CD4-positive, alpha-beta memory T cell (primary cell): ENCODE measurements at places on chromosomes 2 and 18.
A peak's percentile ranks its signal among the peaks of the same experiment; 100 is the strongest.

- DNase-seq: no peak
Observed at GRCh38 chr2:234128606-234129005, 78.1 kb downstream of the SPP2 start.

DNA sequence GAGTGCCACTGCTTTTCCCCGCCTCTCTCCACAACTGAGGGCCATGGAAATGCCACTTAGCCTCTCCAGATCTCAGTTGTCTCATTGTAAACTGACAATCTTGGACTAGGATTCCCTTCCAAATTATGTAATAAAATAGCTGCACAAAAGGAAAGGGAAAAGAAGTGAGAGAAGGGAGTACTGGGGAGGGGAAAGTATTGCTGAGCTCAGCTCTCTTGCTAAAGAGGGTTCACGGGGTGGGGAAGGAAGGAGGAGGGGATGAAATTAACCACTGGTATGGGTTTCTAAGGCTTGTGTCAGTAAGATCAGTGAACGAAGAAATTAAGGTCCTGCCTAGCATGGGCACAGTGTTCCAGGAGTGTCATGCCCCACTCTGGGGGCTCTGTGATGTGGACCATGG is 417.3 kb downstream of the TGIF1 start:
- DNase-seq: no peak

DNA sequence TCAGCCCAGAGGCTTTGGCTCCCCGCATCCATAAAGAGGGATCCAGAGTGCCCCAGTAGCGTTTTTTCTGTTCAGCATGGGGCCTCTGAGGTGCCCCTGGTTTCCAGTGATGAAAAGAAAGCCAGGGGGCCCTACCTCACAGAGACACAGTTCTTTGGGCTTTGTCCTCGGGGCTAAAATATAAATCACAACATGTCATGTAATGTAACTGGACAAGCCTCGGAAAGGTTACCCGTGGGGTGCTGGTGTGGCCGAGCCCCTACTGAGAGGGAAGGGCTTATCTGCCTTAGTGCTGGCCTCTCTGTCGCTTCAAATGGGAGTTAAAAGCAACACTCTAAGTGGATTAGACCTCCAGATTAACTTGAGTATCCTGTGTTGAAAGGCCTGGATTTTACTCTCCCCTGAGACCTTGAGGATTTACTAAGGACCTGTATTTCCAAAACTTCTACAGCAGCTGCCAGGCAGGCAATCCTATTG is 251.6 kb upstream of the APCDD1 start:
- DNase-seq: no peak

DNA sequence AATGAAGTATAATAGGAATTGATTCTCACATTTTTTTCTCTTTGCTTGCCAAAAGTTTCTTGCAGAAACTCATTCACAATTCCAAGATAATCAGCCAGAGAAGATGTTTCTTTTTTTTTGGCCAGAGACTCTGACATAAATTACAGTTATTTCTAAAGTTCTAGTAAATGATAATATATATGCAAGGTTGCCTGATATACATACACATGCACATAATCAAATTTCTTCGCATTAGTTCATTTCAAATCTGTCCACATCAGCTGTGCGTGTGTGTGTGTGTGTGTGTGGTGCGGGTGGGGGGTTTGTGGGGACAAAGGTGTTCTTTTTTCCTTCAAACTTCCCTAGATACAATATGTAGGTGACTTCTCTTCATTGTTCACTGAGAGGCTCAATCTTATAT is 33.2 kb downstream of the OSGEPL1 start:
- no peak for DNase-seq

DNA sequence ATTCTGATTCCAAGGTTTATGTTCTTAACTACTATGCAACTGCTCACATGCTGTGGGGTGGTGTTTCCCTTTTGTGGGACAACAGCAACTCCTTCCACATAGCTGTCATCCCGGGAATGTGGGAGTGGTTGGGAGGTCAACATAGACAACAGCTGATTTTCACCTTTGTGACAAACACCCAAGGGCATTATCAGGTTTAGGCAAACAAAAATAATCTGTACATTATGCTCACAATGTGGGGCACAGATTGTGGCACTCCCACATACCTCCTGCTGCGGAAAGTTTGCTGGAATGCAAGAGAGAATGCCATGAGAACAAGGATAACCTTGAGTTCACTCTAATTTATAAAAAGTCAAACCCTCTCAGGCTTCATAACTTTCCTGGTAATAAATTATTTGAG is 582.6 kb downstream of the CNTNAP5 start:
- DNase-seq: no peak

GRCh38 chr18:61572084-61572655 is 238.9 kb downstream of the CDH20 start:
- DNase-seq: no peak

GRCh38 chr2:218805627-218806026 is 23.7 kb downstream of the CYP27A1 start:
- no peak for DNase-seq

- DNase-seq: no peak
Observed at GRCh38 chr2:183105402-183106134, 18.7 kb upstream of the NUP35 start.

GRCh38 chr2:237132799-237133198 is 47.1 kb downstream of the COPS8 start:
- no peak for DNase-seq

- no peak for DNase-seq
Observed at GRCh38 chr18:13930964-13931363, 15.6 kb upstream of the MC2R start.

DNA sequence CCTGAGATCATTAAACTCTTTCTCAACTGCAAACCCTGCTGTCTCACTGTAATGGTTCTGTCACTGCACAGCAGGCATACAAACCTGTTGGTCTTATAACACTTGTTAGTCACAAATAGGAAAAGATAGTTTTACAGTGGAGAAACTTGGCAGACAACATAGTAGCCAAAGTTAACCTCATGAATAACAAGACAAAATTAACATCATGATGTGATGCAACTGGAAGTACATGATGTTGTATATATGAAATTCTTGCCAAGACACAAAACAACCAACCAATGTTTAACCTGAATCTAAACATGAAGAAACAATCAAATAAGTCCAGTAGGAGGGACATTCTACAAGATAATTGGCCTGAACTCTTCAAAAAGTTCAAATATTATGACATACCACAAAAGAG is 189.3 kb downstream of the RNF152 start:
- DNase-seq: no peak

GRCh38 chr2:241801611-241802420 is 7.2 kb upstream of the NEU4 start:
- no peak for DNase-seq

DNA sequence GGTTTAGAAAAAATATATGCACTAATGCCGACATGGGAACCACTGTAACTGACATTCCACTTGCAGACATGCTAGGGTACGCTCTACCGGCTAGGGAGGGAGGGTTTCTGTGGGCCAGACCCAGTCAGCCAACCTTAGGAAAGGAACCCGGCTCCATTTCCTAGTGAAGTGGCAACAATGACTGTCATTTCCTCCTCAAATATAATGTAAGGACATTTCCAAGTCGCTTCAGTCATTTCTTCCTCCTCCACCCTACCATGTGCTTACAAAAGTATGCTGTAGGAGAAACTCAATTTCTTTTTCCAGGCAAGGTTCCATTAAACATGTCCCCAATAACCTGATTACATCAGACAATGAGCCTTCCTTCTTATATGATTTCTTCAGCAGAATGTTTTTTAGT is 64.3 kb upstream of the PSMD14 start:
- DNase-seq: peak; percentile 11

DNA sequence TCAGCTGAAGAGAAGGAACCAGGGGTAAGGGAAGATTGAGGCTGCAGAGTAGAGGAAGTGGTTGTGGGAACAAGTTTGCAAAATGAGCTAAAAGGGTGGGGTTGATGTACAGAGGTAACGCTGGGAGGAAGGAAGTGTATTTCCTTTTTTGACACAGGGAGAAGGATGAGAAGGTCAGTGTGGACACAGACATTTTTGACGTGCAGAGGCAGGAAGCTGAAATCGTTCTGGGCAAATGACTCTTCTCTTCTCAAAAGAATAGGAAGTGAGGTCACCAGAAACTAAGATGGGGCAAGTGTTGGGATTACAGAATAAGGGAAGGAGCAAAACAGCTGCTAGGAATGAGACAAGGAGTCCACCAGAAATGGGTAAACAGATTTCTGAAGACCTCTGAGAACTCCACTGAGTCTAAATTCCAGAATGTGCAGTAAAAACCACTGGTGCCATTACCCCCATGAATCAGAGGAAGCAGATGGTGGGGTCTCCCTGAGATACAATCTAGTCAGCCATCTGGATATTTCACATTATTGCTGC is 20.0 kb upstream of the RNF149 start:
- peak; percentile 80 for DNase-seq

- no peak for DNase-seq
Observed at GRCh38 chr2:189851174-189851826, 67.0 kb downstream of the PMS1 start.

DNA sequence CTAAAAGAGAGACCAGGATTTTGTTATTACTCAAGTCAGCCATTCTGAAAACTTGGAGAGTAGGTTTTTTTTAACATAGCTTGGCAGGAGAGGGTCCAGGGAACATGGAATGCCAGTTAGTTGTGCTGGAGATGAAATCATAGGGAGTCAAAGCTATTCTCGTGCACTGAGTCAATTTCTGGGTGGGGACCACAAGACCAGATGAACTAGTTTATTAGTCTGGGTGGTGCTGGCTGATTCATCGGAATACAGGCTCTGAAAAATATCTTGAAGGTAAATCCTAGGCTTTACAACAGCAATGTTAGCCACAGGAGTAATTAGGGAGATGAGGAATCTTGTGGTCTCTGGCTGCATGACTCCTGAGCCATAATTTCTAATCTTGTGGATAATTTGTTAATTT is 921.4 kb downstream of the TRIB2 start:
- DNase-seq: no peak

DNA sequence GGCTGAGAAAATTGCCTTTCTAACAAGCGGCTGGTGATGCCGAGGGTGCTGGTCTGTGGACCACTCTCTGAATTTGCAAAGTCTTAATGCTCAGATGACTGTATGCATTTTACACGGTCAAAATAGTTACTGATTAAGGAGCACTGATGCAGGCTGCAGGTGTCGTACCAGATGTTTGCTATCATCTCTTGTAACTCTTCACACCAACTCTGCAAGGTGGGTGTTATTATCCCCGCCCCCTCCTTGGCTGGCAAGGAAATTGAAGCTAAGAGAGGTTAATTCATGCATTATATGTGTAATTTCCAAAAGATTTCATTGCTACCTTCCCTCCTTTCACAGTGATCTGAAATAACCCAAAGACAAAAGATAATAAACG is 13.0 kb upstream of the LBH start:
- no peak for DNase-seq

- DNase-seq: no peak
Observed at GRCh38 chr2:56102098-56102497, 81.7 kb upstream of the CCDC85A start.

DNA sequence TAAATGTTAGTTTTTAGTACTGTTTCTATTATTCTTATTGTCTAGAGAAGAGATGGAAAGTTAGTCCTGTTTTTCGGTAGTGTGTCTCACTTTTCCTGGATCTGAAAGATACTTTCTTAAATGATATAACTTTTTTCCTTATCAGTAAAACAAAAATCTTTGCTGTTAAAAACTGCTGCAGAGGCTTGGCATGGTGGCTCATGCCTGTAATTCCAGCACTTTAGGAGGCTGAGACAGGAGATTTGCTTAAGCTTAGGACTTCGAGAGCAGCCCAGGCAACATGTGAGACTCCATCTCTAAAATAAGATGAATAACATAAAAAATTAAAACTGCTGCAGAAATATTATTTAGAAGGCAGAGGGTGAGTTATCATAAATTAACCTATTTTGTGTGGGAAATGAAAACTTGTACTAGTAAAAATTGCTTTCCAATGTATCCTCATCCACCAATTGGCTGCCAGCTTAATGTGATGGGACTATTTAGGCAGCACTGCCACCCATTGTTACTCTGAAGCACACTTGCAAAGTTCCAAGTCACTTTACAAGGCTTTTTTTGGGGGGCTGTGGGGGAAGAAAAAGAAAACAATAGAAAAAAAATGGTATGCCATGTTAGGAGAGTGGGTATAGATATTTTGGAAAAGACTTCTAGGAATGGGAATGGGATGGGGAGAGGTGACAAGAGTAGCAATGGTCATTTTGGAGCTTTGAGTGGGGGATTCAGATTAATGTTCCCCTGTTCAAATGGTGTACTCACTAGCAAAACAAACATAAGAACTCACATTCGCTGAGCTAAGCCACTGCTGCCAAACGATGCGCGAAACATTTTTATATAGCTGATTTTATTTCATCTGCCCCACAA is 62.7 kb downstream of the MEIS1 start:
- no peak for DNase-seq

- no peak for DNase-seq
Observed at GRCh38 chr2:128455721-128456050, 137.0 kb upstream of the HS6ST1 start.

DNA sequence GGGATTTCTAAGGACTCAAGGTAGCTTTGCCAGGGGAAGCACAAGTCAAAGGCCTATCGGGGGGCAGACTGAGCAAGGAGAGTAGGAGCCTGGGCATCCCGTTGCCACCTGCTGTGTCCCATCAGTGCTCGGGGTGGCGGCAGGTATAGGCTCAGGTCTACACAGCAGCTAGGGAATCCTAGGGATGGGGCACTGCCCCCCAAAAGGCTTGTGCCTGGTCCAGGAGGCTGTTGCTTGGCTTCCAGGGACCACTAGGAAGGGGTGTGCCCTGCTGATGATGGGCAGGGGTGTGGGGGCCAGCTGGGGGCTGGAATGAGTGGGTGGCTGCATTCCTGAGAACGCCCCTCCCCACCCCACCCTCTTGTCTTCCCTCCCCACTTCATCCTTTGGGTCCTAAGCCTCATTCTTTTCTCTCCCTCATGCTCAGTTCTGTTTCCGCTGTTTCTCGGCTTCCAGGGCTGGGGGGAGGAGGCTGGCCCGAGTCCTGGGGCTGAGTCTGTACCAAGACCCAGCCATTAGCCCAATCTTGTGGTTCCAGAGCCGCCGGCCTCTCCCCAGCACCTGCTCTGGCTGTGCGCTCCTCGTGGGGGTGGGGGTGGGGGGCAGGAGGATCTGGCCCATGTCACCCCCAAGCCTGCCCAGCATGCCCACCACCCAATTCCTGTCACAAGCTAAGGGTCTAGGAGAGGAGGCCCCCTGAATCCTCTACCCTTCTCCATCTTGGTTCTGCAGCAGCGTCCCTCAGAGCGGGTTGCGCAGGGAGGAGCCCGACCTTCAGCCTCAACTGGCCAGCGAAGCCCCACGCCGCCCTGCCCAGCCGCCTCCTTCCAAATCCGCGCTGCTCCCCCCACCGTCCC is 12.8 kb downstream of the SPEG start:
- DNase-seq: no peak

- no peak for DNase-seq
Observed at GRCh38 chr2:3169106-3169870, 208.3 kb downstream of the EIPR1 start.
